Osteoblast (primary cell): ENCODE measurements at places on chromosomes 7 and 10. TPM values are rescaled to one million over a fixed set of nuclear protein-coding genes. Genes with fewer than 3 reads are reported as not detected.
A peak's percentile ranks its signal among the peaks of the same experiment; 100 is the strongest.

DNA sequence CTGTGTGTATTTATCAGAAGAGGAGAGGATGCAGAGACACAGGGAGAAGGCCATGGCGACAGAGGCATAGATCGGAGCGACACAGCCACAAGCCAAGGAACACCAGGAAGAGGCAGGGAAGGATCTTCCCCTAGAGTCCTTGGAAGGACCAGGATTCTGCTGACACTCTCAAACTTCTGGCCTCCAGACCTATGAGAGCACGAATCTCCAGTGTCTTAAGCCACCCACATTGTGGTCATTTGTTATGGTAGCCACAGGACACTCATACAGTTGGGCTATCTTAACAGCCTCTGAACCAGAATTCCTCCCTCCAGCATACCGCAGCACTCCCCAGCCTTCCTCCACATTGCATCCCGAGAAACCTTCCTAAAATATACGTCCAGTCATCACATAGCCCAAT, 367.0 kb upstream of the MGMT start:
- no peak for DNase-seq
- H3K36me3 ChIP-seq = no peaks in the 10 kb centered on the region
- peaks cover 28% of the 10 kb centered on the region for H3K4me1 ChIP-seq
- no peak overlapping the region for H3K27ac ChIP-seq
- H3K4me3 ChIP-seq = no peak overlapping the region

GRCh38 chr7:122056977-122057376, 87.1 kb downstream of the AASS start:
- no peak overlapping the region for H3K4me3 ChIP-seq
- H3K27me3 ChIP-seq = no peaks in the 10 kb centered on the region
- no peak overlapping the region for H3K27ac ChIP-seq
- no peak for DNase-seq

DNA sequence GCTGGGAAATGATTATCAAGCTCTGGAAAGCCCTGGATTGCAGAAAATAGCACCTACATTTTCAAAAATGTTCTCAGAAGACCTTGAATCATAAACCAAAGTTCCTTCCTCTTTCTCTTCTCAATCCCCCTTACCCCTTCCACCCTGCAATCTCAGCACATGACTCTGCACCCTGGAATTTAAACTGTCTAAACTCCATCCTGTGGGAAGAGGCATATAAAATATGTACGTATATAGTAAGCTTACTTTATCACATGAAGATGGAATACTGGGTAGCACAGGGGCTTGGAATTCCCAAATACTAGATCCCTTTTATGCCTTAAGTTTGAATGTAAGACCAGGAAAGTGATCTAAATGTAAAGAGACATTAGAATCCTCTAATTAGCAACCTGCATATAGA, 7.7 kb downstream of the AGMO start:
- peak overlapping the region; percentile 44 for H3K27ac ChIP-seq
- H3K4me1 ChIP-seq = peaks cover 30% of the 10 kb centered on the region
- H3K36me3 ChIP-seq = no peaks in the 10 kb centered on the region
- H3K4me3 ChIP-seq = no peak overlapping the region

GRCh38 chr10:93071674-93072224, 1.9 kb upstream of the CYP26A1 start:
- no peak overlapping the region for H3K27ac ChIP-seq
- DNase-seq = peak; percentile 85
- H3K4me1 ChIP-seq = peaks cover under 1% of the 10 kb centered on the region

GRCh38 chr10:5655121-5655520, 11.3 kb downstream of the ASB13 start:
- no peaks in the 10 kb centered on the region for H3K36me3 ChIP-seq
- H3K27ac ChIP-seq = no peak overlapping the region
- H3K27me3 ChIP-seq = no peaks in the 10 kb centered on the region

- H3K4me3 ChIP-seq = no peak overlapping the region
- no peaks in the 10 kb centered on the region for H3K36me3 ChIP-seq
- DNase-seq = peak; percentile 34
- H3K27ac ChIP-seq = no peak overlapping the region
Measured at GRCh38 chr10:12608761-12609160, 259.4 kb downstream of the CAMK1D start.

Gene CCL24
- not detected in 2 replicates for total RNA-seq

Gene UPK3BL2
- total RNA-seq = 0.36 and 4.7 TPM in 2 replicates

Gene SNX13
- total RNA-seq = 59.7 and 61.3 TPM in 2 replicates
